ENCODE measurements at places on chromosomes 2 and 18. TPM values are rescaled to one million over a fixed set of nuclear protein-coding genes. Genes with fewer than 3 reads are reported as not detected.

DNA sequence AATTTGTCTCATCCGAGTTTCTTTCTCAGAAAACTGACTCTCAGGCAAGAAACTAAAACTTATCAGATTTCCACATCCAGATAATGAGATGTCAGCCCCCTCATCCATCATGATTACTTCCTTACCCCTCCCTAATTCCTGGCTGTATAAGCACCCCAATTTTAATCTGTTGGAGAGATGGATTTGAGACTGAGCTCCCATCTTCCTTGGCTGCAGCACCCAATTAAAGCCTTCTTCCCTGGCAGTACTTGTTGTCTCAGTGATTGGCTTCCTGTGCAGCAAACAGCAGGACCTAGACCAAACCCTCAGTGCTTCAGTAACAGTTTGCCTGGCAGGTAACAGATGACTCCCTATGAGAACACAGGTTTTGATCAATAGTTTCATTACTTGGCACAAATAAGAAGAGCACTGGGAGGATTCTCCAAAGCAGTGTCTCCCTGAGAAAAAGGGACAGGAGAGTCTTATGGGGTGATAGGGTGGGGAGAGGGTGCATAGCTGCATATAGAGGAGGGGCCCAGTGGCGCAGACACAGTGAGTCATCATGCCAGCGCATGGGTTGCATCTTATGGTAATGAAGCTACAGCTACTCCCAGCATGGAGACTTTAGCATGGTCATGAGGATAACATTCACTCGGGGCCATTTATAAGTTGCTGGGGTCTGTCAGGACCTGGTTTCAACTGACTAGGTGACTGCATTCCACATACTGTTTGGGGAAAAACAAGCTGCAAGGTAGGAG, 45.1 kb downstream of the TEX51 start:
- DNase-seq: no peak

DNA sequence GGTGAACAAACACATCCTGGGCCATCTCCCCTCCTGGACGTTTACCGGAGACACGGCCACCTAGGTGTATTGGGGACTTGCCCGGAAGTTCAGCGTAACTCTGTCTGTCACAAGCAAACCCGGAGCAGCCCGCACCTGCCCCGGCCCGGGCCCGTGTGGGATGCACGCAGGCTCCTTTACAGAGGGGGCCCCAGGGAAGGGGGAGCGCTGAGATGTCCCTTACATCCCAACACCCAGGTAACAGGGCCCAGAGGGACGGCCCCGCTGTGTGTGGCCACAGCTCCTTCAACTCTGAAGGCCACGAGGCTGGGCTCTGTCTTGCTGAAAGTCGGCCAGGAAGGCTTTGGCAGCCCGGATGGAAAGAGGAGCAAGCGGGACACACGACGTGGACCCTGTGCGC, 212.8 kb downstream of the TWIST2 start:
- DNase-seq: no peak

DNA sequence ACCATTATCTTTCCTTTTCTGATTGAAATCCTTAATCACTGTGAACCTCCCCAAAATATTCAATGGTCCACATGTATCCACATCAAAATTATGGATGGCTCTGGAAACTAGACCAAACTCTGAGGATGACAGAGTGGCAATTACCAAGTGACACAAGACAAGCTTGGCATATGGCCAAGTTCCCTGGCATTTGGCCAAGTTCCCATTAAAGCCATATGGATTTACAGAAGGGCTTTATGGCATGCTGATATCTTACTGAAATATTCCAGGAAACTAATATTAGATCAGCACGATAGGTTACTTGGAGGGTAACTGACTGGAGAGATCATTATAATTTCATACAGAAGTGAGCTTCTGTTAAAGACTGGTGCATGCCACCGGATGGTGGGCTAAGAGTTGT, 21.9 kb upstream of the CERS6 start:
- DNase-seq: no peak

GRCh38 chr2:165456027-165456426, 13.5 kb upstream of the CSRNP3 start:
- no peak for DNase-seq

DNA sequence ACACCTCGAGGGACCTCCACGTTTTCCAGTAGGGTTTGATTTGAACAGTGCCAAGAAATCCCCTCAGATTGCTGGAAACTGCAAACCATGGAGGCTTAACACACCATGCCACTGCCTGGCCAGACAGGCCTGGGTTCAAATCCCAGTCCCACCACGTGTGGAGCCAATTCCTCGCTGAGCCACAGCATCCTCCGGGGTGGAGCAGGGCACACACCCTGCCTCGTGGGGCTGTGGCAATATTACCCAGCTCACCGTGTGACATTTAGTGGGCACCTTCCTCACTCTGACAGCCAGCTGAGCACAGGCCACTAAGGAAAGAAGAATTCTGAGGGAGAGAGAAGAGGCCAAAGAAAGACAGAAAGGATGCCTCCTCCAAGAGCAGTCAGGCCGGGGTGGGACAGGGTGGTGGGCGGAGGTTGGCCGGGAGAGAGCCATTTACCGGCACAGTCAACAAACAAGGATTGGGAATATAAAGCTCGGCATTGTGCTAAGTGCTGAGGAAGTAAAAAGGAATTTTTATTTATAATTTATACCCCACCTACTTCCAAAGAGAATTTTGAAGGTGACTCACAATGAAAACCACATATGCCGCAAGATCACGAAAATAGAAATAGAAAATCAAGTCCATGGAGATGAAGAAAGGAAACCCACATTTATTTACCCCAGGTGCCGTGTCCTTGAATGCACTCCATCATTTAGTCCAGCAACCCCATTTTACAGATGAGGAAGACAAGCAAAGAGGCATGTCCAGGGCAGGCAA, 111.5 kb downstream of the MCFD2 start:
- no peak for DNase-seq

DNA sequence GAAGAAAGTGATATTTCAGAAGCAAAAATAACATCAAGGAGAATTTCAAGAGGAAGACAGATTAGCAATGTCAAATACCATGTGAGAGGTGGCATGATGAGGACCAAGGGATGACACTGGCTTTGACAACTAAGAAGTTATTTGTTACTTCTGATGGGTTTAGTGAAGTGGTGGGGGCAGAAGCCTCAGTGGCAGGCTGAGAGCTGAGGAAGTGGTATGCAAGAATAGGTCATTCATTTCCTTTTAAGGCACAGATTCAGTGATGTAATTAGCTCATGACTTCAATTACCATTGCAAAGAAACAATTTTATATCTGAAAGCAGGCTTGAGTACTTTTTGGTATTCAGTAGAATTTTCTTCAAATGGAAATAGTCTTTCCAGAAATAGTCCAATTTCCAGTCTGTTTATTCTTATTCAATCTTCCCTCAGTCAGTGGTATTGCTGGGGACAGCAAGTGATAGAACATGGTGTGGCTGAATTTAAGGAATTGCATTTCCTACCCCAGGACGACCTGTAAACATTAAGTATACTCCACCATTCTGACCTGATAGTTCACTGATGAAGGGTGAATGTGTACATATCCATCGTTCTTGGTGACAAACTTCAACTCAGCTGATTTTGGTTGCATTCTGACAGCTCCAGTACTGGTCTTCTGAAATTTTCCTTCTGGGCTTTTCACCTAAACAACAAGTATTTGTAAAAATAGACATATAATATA, 28.2 kb downstream of the GEMIN6 start:
- no peak for DNase-seq

- DNase-seq: no peak
Measured at GRCh38 chr2:85091838-85092237, 41.4 kb upstream of the TCF7L1 start.

DNA sequence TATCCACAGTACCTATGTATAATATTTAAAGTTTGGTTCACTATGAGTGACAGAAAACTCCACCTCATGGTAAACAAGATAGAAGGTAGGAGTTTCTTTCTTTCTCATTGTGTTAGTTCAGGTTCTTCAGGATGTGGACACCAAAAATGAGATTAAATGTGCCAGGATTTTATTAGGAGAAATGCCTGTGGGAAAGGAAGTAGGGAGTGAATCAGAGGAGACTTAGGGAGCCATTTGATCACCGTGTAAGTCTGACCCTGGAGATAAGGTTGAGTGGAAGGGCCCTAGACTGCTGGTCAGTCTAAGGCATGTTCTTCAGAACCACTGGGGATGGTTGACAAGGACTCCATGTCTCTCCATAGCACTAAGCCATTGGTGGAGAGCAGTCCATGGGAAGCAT, 8.1 kb downstream of the AOX1 start:
- no peak for DNase-seq

DNA sequence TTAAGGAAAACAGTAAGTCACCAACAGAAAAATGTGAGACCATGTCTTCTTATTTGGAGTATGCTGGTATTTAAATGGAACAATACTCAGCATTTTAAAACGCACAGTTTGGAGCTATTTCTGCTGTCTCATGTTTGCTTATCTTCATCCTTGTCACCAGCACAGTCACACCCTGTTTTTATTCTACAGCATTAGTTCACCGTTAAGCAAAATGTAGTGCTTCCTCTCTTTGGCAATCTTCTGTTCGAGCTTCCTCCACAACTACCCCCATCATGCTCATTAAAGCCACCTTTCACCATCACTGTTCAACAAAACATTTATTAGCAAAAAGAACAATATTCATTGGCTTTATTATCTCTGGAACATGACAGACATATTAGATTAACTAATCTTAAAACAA, 64.0 kb downstream of the SLC40A1 start:
- DNase-seq: no peak

GRCh38 chr2:197031803-197032202, 105.3 kb upstream of the PGAP1 start:
- peak; percentile 12 for DNase-seq

DNA sequence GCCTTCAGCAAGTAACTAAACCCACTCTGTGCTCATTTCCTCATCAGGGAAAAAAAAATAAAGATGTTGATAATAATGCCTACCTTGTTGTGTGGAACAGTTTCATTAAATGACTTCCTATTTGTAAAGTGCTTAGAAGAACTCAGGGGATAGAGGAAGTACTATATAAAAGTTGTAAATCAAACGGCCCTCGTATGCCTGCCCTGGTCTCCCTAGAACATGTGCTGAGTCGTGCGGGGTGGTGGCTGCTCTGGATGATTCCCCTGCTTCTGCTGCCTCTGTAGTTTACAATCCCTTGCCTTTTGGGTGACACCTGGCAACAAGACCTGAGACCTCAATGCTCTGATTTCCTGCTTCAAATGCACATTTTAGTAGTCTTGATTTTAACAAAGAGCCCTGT, 170.0 kb downstream of the CERS6 start:
- DNase-seq: no peak

- DNase-seq: no peak
Measured at GRCh38 chr2:54536720-54537119, 80.6 kb downstream of the SPTBN1 start.

Gene UPP2
- not detected for total RNA-seq

Gene FAP
- 50.0 TPM for total RNA-seq

Gene CTAGE1
- not detected for total RNA-seq

Gene C2orf66
- total RNA-seq: 1.1 TPM

Gene CCDC68
- total RNA-seq: 0.97 TPM

Gene POTEC
- total RNA-seq: not detected

Gene METTL4
- total RNA-seq: 8.5 TPM

Gene ZBTB14
- 10.0 TPM for total RNA-seq
